Dorsolateral prefrontal cortex (tissue), 122 donors: ENCODE measurements at places on chromosomes 4 and X.

DNA sequence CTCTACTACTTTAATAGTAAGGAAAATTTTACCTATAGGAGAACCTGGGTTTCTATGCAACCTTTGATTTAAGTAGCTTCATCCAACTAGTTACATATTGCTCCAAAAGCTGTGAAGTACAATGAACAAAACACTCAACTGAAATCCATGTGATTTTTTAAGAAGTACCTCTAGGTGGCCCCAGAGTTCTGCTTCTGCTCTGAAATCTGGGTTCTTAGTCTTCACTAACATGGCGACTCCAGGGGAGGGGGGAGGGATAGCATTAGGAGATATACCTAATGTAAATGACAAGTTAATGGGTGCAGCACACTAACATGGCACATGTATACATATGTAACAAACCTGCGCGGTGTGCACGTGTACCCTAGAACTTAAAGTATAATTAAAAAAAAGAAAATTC, 73.4 kb upstream of the MAGEB2 start:
- DNase-seq, result no peak

GRCh38 chr4:182645511-182645910, 271.7 kb downstream of the DCTD start:
- no peak for DNase-seq

DNA sequence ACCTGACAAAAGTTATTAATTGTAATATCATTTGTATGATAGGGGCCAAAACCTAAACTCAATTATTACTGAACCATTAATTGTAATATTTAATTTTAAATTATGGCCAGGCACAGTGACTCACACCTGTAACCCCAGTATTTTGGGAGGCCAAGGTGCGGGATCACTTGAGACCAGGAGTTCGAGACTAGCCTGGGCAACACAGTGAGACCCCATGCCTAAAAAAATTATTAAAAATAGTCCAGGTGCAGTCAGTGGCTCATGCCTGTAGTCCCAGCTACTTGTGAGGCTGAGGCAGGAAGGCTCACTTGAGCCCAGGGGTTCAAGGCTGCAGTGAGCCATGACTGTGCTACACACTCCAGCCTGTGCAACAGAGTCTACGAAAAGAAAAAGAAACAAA, 18.0 kb downstream of the PPAT start:
- no peak for DNase-seq

DNA sequence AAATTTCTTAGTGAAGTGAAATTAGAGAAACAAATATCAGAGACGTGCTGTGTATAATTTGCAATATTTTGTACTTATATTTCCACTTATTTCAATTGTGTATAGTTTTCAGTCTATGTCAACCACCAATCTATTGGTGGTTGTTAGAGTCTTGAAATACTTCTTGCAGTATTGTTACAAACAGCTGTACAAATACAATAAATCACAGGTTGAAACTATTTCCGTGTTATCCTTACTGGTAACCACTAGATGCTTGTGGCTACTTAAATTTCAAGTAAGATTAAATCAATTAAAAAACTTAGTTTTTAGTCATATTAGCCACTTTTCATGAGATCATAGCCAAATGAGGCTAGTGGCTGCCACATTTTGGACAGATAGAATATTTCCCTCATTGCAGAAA, 520.5 kb downstream of the GBA3 start:
- no peak for DNase-seq

DNA sequence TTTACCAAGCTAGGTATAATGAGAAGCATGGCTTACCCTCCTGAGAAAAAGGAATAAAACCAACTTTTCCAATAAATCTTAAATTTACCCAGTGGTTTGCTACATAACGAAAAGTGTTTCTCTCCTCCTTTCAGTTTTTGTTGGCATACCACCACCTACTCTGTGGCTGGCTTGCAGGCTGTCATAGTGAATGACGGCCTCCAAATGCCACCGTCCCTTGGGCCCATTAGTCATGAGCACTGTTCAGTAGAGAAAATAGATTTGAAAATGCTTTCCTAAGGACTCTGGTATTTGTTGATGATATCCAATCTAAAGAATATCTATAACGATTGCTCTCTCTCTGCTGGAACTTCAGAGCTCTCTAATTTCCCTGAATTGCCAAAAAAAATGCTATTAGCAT, 488.3 kb downstream of the MAGEE1 start:
- DNase-seq, result no peak

DNA sequence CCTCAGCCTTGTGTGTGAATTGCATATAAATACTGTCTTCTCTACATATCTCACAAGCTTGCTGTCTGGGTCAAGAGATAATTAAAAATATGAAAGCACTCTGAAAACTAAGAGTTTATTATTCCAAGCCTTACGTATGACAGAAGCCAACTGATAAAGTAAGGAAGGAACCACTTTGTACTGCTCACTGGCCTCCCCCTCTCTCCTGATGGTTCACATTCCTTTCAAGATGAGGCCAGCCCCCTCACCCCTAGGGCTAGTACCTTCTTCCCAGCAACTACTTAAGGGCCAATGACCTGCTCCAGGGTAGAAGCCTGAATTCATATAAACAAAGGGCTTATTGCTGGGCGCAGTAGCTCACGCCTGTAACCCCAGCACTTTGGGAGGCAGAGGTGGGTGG, 5.4 kb upstream of the SOWAHD start:
- no peak for DNase-seq

- peak; percentile 38 for DNase-seq
Observed at GRCh38 chr4:244471-244870, 60.8 kb downstream of the ZNF732 start.

- peak; percentile 8 for DNase-seq
Observed at GRCh38 chr4:53908661-53909078, 155.7 kb downstream of the CHIC2 start.

DNA sequence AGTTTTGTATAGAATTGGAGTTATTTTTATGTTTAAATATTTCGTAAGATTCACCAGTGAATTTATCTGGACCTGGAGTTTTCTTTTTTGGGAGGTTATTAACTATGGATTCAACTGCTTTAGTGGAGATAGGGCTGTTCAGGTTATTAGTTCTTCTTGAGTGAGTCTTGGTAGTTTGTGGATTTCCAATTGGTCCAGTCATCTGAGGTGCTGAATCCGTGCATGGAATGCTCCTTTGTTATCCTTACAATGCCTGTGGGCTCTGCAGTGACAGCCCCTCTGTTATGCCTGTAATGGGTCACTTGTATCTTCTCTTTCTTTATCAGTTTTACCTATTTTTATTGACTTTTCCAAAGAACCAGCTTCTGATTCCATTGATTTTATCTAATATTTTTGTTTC, 15.4 kb upstream of the NKX1-1 start:
- DNase-seq, result no peak

DNA sequence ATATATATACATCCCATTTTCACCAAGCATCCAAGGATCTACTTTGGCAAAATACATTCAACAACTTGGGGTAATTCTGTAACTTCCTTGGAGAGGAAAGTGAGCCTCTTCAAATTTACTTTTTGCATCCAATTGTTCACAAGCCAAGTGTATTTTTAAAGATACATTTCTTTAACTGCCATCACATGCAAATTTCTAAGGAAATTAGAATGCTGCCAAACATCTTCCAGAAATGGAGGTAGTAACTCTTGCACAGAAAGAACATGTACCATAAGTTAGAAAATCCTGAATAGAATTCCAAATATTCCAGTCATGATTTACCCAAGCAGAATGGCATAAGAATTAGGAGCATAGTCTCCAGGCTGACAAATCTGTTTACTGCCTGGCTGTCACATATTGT, 220.5 kb upstream of the NWD2 start:
- DNase-seq, result no peak

DNA sequence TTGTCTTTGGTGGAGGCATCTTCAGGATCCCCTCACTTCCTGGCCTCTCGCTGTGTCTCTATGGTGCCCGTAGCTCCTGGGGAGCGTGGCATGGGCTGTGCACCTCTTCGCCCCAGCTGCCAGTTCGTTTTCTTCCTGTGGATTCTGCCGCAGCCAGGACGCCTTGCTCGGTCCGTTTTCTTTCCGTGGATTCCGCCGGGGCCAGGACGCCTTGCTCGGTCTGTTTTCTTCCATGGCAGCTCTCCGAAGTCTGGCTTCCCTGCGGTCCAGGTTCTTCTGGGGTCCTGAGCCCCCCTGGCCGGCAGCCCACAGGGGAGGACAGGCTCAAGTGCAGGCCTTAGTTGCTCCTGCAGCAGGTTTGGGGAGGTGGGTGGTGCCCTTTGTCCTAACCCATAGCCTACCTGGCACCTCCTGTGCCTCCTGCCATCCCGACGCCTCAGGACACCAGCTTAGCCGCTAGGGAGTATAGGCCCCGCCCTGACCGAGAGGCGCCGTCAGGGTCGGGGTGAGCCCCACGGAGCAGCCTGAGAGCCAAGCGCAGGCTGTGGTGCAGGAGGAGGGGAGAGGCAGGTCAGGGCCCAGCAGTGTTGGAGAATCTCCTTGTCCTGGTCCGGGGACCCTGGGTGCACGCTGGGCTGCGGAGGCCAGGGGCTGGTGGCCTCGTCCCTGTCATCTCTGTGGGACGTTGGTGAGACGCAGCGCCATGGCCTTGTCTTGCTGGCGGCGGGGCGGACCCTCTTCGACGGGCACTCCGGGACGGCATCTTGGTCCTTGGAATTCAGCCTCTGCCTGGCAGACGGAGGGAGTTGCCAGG, 27.1 kb downstream of the UVSSA start:
- no peak for DNase-seq

DNA sequence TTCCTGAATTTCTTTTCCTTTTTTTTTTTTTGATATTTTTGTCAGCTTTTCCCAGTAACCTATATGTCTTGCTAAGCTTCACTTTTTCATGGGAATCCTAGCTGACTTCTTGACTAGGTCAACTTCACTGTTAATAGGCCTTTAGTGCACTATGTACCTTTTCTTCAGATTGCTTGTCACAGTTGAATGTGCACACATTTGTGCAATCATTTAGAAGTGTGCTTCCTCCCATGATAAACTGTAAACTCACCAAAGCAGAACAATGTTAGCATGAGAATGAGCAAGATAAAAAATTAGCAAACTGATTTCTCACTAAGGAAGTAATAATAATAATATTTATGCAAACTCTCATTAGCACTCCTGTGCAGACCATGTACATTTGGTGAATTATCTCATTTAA, 173.2 kb downstream of the PABPC4L start:
- no peak for DNase-seq

DNA sequence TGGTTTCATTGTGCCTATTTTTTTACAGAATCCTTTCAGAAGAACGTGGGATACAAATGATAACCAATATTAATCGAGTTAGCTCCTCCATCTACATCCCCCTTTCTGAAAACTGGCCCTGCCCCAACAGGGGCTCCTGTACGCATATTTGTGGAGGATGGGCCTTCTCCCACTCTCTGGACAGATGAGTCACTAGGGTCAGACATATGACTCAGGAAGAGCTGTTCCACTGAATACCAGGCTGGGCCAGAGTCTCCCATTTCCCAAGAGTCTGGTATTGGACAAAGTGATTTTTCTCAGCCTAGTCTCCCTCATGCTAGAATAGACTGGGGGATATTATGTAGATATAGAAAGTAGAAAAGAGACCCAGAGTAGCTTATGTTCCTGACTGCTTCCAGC, 142.4 kb downstream of the TSPAN5 start:
- DNase-seq, result no peak

DNA sequence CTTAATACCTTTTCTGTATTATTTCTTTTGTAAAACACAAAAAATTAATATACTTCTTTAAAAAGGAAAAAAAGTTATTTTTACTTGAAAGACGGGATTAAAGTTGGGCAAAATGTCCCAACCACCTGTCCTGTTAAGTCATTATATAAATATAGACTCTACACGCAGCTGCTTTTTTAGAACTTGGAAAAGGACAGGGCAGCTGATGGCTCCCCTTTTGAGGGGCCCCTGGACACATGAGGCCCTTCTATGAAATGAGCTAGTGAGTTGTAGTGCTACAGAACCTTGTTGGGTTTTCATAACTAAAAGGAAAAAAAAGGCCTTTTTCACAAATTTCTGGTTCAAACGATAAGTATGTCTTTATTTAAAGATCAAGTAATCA, 600 bp upstream of the BEX2 start:
- no peak for DNase-seq
